ENCODE measurements at places on chromosomes 5 and 9.

- DNase-seq = no peak
Observed at GRCh38 chr9:129832982-129833381, 2.1 kb downstream of the C9orf78 start.

DNA sequence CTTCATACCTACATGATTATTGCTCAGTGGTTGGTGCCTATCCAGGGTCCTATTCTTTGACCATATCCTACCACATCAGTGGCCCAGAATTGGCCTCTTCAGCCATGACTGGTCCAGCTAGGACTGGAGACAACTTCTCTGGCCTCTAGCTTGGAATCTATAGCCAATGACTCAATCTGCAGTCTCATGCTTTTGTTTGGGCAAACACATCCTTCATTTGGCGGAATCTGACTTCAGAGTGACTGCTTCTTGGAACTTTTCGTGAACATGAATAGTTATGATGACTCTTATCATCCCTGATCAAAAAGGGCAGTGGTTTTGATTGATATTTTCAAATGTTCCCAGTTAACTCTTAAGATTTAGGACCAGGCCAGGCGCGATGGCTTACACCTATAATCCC lies 134.1 kb downstream of the PAPPA start:
- DNase-seq = no peak

DNA sequence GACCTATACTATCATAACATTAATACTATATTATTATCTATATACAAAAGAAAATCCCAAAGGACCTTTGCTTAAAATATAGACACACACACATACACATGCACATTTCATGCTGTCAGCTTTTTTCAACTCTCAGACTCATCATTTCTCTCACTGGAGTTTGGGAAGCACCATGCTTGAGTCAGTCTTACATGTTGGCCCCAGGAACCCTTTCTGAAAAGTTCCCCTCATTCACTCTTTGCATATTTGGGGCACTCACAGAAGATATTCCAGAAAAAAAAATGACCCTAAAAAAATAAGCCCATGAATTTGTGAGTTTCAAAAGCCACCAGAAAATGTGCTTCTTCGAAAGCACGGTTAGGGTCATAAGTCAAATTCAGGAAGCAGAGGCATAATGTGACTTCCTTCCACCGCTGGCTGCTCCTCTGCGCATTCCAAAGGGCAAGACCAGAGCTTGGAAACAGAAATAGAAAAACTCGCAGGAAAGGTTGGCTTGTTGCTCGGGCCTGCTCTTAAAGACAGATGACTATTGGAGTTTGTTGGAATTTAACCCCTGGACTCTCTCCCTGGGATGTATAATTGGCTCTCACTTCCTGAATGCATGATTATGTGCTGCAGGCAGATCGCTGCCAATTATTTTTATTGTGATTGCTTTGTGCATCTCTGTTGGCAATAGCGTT lies 129.7 kb upstream of the IQGAP2 start:
- no peak for DNase-seq

DNA sequence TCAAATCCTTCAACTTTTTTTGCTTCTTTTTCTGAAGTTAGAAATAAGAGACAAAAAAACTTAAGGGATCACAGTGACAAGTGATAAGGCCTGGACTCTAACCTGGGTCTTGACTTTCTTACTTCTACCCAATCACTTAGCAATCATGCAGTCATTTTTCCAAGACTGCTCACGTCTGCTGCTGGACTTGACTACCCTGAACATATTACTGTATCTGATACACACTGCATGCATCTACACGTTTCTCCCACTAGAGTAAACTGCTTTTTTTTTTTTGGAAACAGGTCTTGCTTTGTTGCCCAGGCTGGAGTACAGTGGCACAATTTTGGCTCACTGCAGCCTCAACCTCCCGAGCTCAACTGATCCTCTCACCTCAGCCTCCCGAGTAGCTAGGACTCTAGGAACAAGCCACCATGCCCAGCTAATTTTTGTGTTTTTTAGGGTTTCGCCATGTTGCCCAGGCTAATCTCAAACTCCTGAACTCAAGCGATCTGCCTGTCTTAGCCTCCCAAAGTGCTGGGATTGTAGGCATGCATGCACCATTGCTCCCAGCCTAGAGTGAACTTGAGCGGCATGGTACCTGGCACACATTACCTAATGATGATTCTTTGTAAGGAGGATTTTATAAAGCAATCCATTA lies 7.4 kb downstream of the PLIN2 start:
- DNase-seq = no peak

DNA sequence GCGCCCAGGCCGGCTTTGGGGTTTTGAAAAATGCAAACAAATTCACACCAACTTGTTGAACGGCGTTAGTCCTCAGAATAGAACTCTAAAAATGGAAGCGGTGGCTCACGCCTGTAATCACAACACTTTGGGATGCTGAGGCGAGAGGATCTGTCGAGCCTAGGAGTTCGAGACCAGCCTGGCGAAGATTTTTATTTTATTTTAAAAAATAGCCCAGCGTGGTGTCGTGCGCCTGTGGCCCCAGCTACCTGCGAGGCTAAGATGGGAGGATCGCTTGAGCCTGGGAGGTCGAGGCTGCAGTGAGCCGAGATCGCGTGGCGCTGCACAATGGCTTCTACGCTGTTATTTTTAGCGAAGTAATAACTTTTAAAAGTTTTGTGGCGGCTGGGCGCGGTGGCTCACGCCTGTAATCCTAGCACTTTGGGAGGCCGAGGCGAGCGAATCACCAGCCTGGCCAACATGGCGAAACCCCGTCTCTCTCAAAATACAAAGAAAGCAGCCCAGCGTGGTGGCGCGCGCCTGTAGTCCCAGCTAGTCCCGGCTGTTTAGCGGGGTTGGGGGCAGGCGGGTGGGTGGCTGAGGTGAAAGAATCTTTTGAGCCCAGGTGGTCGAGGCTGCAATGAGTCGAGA lies 694 bp upstream of the PLIN2 start:
- DNase-seq = peak; percentile 10

DNA sequence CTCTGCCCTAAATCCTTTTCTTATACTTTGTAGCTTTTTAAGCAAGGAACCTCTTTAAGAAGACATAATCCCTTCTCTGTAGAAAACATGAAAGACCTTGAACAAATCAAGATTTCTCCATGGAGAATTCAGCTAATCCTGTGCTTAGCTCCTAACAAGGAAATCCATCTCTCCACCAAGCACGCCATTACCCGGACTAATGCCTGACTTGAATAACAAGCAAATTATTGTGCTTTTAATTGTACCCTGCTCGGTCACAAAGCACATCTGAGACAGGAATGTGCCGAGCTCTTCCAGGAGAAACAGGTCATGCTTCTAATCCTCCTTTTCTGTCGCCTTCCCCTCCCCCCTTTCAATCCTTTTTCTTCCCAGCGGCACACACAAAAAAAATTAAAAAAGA lies 141.3 kb downstream of the PSAT1 start:
- no peak for DNase-seq

DNA sequence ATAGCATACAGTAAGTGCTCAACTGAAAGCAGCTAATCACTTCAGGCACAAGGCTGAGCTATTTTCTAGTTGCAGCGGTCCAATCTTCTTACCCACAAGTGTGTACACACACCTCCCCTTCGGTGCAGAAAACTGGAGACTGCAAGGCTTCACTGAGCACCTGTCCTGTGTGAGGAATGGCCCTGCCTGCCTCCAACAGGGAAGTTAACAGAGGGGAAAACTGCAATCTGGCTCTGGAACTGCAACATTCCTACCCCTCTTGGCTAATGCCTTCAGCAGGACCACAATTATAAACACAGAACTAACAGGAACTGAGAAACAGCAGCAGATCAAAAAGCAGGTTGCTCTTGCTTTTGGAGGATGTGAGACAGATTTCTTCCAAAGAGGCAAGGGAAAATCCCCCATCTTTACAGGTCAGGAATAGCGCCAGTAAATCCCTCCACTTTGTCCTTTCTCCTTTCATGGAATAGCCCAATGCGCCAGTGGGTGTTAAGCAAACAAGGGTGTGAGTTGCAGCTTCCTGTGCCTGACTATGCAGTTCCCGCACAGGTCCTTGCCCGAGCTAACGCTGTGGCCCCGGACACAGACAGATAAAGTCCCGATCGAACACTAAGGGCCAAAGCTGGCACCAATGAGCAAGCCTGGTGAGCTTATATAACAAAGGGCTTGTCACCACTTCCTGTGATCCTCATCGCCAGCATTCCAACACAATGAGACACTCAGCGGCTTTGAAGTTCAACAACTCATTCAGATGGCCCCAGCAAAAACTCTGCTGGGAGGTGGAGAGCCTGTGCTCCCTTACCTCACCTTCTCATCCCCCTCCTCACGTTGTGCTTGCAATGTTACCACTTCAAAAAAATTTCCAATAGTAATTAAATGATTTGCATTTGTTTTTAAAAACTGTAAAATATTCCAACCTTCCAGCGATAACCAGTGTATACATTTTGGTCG lies 21.5 kb downstream of the SHB start:
- no peak for DNase-seq

GRCh38 chr5:42005561-42006153 lies 80.6 kb downstream of the FBXO4 start:
- no peak for DNase-seq

- DNase-seq = no peak
Observed at GRCh38 chr9:120376101-120376500, 203.9 kb downstream of the CDK5RAP2 start.

- DNase-seq = no peak
Observed at GRCh38 chr5:82387819-82388166, 109.6 kb upstream of the RPS23 start.

DNA sequence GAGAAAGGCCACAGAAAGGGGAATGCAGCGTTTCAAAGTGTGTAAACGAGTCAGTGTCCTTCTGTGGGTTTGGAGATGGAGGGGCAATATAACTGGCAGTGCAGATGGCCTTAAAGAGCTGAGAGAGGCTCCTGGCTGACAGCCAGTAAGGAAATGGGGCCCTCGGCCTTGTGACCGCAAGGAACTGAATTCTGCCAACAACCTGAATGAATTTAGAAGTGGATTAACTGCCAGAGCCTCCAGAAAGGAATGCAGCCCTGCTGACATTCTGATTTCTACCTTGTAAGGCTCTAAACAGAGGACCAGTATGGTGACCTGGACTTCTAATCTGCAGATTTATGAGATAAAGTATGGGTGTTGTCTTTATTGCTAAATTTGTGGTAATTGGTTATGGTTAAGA lies 17.5 kb upstream of the NREP start:
- DNase-seq = no peak

- no peak for DNase-seq
Observed at GRCh38 chr9:1008216-1008615, 31.8 kb downstream of the DMRT3 start.

DNA sequence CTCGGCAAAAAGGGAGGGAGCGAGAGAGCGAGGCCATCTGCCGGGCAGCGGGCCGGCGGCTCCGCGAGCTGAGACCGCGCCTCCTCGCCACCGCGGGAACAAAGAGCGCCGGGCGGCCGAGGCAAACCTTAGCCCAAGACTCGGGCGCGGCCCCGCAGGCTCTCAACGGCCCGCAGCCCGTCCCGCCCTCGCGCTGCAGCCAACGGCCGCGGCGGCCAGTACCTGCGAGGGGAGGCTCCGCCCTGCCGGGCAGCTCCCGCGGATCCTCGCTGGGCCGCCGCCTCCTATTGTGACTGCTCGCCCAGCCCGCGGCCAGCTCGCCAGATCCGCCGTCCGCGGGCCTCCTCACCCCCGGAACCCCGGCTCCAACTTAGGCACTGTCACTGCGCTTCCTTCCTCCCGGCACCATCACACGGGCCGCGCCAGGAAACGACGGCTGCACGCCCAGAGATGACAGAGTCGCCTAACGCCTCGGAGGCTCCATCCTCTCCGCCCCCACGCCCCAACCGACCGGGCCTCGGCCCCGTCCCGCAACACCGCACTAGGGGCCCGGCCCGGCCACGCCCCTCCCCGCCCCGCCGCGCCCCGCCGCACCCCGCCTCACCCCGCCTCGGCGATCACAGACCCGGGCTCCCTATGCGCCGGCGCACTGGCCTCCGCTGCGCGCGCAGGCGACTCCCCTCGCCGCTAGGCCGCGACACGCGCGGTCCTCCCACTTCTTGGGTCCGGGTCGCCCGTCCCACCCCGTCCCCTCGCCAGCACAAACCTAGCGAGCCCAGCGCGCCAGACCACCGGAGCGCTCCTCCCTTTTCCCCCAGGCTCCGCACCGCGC lies 479 bp upstream of the RNF38 start:
- DNase-seq = peak; percentile 92

- no peak for DNase-seq
Observed at GRCh38 chr9:70802206-70802605, 319.2 kb downstream of the TRPM3 start.

GRCh38 chr5:113336975-113337374 lies 97.8 kb downstream of the TSSK1B start:
- DNase-seq = no peak

- no peak for DNase-seq
Observed at GRCh38 chr9:86980802-86981201, 33.5 kb upstream of the GAS1 start.

- no peak for DNase-seq
Observed at GRCh38 chr5:113166852-113167366, 190.3 kb downstream of the DCP2 start.

DNA sequence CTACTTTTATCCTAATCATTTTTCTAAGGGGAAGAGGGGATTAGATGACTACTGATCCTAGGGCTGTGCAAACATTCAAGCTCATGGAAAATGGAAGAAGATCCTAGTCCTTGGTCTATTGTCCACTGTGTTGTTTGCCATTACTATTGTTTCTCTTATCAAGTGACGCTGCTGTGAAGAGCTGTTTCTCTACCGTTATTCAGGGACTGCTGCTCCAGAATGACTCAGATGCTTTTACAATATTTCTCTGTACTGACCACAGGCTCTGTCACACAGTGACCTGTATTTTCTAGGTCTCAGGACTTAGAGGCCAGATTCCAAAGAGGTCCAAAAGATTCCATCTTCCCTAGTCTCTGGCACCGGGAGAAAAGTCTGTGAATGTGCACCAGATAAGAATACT lies 159.5 kb upstream of the CHD1 start:
- DNase-seq = no peak

DNA sequence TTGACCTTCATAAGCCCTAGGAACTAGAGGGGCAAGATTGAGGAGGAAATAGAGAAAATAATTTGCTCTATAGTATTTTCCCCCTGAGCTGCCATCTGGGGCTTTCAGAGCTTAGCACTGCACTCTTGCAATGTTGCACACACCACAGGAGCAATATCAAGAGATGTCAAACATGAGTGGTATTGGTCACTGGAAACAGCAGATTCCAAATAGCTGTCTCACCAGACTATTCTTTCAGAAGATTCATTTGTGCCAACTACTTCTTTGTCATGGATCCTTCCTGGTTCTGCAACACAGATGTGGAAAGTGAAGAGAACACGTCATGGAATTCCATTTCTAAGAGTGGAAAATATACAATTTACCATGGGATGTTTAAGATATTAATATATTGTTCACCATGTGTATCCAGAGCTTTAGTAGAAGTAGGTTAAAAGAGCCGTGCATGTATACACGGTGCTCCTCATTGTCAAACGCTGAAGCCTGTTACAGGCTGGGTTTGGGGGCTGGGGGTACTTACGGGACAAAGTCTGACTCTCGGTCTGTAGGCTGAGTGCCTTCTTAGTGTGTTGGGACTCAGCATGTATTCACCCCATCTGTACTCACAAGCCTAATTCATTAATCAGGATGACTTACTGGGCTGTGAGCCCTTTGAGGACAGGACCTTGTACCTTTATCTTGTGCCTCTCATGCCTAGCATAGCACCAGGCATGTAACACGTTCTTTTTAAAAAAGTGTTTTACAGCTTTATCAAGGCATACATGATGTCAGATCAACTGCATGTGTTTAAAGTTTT lies 31.4 kb upstream of the GDNF start:
- no peak for DNase-seq

Measured in stimulated activated CD4-positive, alpha-beta T cell treated with anti-CD3 and anti-CD28 coated beads, Interleukin-12 subunit alpha, Interleukin-12 subunit beta, amount 100 ng/mL, for 4 hours (primary cell).